HuH-7.5 (cell line): ENCODE measurements at places on chromosomes 12 and 14.

- peak; percentile 59 for DNase-seq
Observed at GRCh38 chr12:54051026-54051842, 2.4 kb upstream of the HOXC4 start.

DNA sequence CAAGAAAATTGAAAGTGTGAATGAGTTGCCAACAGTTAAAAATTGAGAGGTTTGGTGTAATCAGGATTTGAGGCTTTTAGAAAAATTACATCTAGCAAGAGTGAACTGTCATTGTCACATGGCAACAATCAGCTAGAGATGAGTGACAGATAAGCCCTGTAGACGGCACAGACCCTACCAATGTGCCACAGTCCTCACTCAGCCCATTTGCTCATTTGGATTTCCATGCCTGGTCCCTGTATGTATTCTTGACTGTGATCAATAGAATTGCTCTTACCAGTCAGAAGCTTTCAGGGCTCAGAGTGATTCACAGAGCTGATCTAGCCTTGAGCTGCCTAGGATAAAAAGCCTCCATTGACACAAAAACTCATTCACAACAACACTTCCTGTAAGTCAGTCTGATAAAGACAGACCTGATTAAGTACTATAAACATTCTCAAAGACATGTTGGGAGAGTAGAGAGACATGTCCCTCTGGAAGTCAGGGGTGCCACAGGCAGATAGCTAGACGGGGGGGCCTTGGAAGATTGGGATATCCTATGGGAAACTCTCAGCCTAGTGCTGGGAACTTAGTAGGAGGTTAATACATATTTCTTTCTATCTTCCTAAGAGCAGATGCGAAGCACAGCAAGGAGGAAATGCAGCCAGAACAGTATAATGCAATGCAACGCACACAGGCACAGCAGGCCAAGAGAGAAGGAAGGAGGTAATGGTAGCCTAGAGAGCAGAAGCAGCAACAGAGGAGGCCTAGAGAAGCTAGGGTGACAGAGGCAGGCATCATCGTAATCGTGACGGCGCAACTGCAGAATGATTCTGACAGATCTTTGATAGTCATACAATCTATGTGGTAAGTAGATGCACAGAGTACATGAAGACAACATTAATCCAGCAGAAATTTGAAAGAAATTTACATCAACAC is 2.0 kb upstream of the PELI2 start:
- DNase-seq, result no peak

GRCh38 chr14:85057221-85057620 is 472.7 kb upstream of the FLRT2 start:
- DNase-seq, result no peak

- DNase-seq, result no peak
Observed at GRCh38 chr12:123696646-123697045, 15.5 kb upstream of the ATP6V0A2 start.

DNA sequence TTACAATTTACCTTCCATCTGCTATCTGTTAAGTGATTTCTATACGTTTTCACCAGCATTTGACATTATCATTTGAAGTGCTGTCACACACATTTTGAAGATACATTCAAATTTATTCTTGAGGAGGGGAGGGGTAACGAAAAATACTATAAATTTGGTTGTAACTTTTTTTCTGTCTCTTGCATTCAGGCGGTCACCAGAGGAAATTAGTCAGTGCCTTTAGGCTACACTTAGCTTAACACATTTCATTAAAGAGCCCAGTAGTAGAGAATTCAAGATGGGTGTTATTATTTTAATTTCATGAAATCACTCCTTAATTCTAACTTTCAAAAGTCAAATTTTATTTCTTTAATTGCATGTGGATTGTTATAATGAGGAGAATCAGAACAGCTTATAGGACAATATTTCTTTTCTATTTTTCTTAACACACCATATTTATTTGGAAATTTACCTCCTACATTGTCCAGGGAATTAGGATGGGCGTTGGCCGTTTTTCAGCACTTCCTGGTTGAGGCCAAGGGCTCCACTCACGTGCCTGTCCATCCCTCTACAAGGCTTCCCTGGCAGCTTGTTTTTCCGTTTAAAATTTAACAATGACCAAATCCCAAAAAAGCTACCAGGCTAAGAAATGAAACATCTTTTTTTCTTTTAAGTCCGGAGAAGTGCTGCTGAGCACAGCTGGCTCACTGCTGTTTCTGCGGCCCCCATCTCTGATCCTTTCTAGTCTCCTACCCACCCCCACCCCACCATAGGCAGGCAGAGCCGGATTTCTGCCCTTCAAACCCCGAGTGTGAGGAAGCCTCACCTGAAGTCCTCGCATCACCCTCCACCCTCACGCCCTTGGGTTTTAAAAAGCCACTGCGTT is 1.1 kb upstream of the FAR2 start:
- DNase-seq, result no peak

GRCh38 chr14:50669441-50669986 is 1.4 kb upstream of the SAV1 start:
- DNase-seq, result no peak

DNA sequence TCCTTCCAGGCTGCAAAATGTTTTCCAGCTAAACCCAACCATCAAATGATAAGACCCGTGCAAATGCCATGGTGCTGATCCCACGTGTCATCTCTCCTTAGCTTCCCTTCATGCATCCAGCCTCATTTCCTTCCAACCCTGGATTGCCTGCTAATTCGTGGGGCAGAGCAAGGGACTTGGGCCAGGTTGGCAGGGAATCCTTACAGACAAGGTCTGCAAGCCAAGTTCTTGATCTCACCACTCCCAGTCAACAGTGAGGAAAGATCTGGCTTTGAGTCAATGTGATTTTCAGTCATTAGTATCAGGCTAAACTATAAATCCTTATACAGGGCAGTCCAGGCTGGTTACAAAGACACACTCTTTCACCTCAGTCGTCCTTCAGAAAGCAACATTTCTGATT is 150.9 kb downstream of the ANO2 start:
- DNase-seq, result no peak

GRCh38 chr12:66725031-66725430 is 46.2 kb upstream of the GRIP1 start:
- DNase-seq, result no peak

GRCh38 chr12:108570743-108571608 is 8.6 kb downstream of the ISCU start:
- DNase-seq, result no peak

DNA sequence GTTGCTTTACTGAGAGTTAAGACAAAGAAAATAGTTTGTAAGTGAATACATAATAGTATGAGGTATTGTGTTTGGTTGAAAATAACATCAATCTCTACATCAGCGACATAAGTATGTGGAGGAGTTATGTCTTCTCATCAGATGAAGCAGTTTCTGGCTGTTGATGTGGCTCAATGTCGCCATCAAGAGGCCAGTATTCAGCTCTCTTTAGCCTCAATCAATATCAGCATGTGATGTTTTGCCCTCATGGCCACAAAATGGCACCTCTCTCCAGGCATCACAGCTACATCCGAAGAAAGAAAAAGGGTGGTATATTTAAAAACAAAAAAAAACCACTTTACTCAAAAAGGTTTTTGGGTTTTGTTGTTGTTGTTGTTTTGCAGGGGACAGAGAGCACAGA is 302.3 kb upstream of the TMEM132C start:
- DNase-seq, result no peak

GRCh38 chr12:85509081-85509856 is 229.2 kb downstream of the ALX1 start:
- DNase-seq, result no peak

GRCh38 chr14:87524011-87524410 is 469.0 kb downstream of the GALC start:
- DNase-seq, result no peak

- DNase-seq, result no peak
Observed at GRCh38 chr12:49577589-49578315, 9.8 kb upstream of the MCRS1 start.

- peak; percentile 81 for DNase-seq
Observed at GRCh38 chr14:23071244-23071920, 14.1 kb upstream of the CDH24 start.

GRCh38 chr12:49557187-49557916 is 10.6 kb downstream of the MCRS1 start:
- DNase-seq, result no peak

DNA sequence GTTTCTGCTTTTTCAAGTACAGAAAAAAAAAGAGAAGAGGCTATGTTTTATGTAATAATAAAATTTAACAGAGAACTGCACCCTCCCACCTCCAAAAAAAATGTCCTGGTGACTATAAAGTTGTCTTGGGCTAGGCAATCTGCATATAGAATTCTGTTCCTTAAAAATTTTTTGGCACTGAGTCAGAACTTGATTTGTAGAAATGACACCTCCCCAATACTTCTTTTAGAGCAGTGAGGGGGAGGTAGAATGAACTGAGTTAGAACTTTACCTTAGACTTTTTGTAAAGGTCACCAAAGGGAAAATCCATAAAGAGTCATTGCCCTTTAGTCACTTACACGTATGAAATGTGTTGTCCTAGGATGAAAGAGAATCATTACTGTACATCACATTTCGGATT is 80.0 kb downstream of the BTG1 start:
- no peak for DNase-seq

GRCh38 chr14:70801836-70802235 is 7.5 kb downstream of the MAP3K9 start:
- DNase-seq, result no peak

GRCh38 chr12:108717243-108717642 is 14.1 kb downstream of the CORO1C start:
- no peak for DNase-seq

DNA sequence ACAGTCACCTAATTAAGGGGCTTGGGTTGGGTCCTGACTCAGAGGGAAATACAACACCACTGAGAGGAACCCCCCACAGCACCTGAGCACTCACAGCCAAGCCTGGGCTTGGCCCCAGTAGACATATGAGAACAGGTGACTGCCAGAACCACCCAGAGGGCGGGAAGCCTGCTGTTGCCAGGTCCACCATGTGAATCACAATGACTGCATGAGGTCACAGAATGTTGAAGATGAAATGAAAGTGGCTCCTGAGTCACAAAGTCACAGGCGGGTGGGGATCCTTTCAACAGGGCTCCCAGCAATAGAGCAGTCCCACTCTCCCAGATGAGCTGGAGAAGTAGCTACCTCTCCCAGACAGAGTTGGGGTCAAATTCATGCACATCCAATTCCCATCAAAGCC is at the start of gene LRRC74A:
Gene LRRC74A (plus strand): TSS at position 287 of the 400 bp plus-strand sequence. CDS start 290 bp downstream, outside the sequence.
- DNase-seq, result no peak

DNA sequence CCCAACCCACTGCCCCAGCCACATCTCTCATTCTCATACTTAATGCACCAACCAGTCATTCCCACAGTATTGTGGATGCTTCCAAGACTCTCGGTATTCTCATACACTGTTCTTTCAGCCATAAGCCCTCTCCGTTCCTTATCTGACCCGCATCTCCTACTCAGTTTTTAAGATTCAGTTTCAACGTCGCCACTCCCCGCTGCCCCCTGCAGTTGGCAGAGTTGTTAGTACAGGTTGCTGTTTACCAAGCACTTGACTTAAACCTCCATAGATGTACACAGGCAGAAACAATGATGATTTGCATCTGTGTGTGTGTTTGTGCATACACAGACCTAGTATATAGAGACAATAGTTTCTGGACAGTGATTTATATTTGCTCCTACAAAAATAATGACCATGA is 40.2 kb downstream of the PAH start:
- no peak for DNase-seq

DNA sequence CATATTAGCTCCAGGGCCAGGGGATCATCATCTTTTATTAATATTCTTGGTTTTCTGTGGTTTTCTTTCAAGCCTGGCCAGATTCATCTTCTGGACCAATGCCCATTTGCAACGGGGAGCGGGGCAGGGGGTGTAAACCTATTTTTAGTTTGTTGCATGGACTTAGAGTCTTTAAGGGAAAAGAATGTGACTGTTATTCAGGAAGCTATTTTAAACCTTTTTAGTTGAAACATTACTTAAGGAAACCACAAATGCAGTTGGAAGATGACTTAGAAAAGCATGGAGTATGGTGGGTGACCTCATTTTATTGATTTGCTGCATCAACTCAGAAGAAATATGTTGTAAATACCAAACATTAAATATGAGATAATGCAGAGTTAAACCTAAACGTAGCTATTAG is 368.4 kb upstream of the E2F7 start:
- DNase-seq, result no peak

DNA sequence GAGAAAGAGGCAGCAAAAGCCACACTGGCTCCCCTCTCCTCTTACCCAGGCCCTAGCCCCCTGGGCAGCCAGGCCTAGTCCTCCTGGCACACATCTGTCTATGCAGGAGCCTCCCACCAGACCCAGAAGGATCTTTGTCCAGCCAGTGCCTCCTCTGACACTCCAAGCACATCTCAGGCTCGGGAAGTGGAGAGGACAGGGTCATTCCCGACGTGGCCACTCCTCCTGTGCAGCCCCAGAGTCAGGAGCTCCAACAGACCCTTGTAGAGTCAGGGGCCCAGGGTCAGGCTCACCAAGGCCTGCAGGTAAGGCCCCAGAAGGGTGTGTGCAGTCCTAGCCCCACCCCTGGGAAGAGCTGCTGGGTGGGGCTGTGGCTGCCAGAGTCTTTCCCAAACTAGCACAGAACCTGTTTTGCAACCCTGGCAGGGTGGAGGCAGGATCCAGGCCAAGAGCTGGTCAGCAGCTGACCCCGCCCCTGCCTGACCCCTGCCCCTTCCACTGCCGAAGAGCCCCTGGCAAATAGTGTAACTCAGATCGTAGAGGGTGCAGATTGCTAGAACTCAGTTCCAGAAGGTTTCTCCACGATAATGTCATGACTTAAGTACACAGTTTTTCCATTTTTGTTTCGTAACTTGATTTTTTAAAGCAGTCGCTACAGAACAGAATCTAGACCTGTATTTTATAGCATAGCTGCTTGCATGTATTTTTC is 26.6 kb upstream of the PNMA1 start:
- peak; percentile 81 for DNase-seq

GRCh38 chr14:104119488-104120251 is 18.7 kb upstream of the KIF26A start:
- no peak for DNase-seq

- no peak for DNase-seq
Observed at GRCh38 chr12:105368047-105368646, 37.7 kb downstream of the C12orf75 start.

- DNase-seq, result no peak
Observed at GRCh38 chr12:91155990-91156389, 26.6 kb downstream of the DCN start.

DNA sequence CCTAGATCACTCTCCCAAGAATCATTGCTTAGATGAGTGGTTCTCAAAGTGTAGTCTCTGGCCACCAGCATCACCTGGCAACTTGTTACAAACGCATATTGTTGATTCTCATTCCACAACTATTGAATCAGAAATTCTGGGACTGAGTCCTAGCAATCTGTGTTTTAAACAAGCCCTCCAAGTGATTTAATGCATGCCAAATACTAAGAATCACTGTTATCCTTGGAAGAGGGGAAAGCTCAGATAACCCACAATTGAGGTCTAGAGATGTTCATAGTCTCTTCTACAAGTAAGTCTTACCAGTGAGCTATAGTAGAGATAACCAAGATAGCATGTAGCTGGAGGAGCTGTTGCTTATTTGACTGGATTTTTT is 666.6 kb downstream of the DIO2 start:
- no peak for DNase-seq
